Fibroblast of lung (primary cell): ENCODE measurements at places on chromosomes 6 and 20.
A peak's percentile ranks its signal among the peaks of the same experiment; 100 is the strongest.

GRCh38 chr6:52416629-52417151 is 3.5 kb upstream of the EFHC1 start:
- H3K27ac ChIP-seq: peak overlapping the region; percentile 44
- no peaks in the 10 kb centered on the region for H3K27me3 ChIP-seq
- H3K4me3 ChIP-seq: no peak overlapping the region
- DNase-seq: peak; percentile 78

DNA sequence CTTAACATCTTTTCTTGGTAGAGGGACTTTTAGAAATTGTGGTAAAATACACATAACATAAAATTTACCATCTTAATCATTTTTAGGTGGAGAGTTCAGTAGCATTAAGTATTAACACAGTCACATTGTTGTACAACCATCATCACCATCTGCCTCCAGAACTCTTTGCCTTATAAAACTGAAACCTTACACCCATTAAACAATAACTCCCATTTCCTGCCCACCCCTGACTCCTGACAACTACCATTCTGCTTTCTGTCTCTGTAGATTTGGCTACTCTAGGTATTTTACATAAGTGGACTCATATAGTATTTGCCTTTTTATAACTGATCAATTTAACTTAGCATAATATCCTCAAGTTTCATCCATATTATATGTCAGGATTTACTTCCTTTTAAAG is 88.7 kb downstream of the ZHX3 start:
- H3K27ac ChIP-seq: no peak overlapping the region
- no peak overlapping the region for H3K4me3 ChIP-seq
- no peaks in the 10 kb centered on the region for H3K27me3 ChIP-seq
- H3K4me1 ChIP-seq: peaks cover 13% of the 10 kb centered on the region

GRCh38 chr6:142088858-142089216 is 43.9 kb upstream of the GJE1 start:
- peak; percentile 48 for DNase-seq
- no peak overlapping the region for H3K4me3 ChIP-seq
- H3K36me3 ChIP-seq: no peaks in the 10 kb centered on the region

DNA sequence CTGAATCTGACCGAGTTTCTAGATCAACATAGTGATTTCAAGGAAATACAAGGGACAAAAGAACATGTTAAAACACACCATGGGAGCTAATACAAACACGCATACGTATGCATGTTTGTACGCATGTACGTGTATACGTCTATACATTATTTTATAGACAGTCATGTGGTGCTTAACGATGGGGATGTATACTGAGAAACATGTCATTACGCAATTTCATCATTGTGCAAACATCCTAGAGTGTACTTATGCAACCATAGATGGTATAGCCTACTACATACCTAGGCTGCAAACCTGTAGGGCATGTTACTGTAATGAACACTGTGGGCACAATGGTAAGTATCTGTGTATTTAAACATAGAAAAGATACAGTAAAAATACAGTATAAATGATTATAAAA is 25.0 kb upstream of the NELFCD start:
- no peak overlapping the region for H3K4me3 ChIP-seq
- no peak overlapping the region for H3K27ac ChIP-seq
- H3K4me1 ChIP-seq: no peaks in the 10 kb centered on the region

- no peak overlapping the region for H3K4me3 ChIP-seq
- no peak for DNase-seq
- H3K27me3 ChIP-seq: no peaks in the 10 kb centered on the region
- no peaks in the 10 kb centered on the region for H3K4me1 ChIP-seq
- no peak overlapping the region for H3K27ac ChIP-seq
These were observed 24.7 kb downstream of the GJA1 start for GRCh38 chr6:121460170-121460569.

DNA sequence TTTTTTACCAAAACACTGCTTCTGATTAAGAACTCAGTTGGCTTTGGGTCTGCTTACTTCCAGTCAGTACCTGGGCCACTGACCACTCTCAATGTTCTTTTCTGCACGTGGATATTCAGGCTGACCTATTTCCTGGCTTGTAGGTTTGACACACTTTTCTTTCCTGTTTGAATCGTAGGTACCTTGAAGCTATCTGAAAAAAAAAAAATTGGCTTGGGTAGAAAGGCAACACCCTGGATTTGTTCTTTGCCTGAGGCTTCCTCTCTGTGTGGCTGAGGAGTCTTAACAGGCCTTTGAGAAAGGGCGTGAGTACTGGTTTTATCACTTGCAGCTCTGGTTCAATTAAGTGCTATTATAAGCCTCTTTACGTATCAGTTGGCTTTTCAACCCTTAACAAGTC is 60.6 kb upstream of the IL20RA start:
- no peaks in the 10 kb centered on the region for H3K27me3 ChIP-seq
- H3K36me3 ChIP-seq: no peaks in the 10 kb centered on the region
- no peak overlapping the region for H3K27ac ChIP-seq
- DNase-seq: no peak
- no peak overlapping the region for H3K4me3 ChIP-seq

- no peak overlapping the region for H3K27ac ChIP-seq
- no peaks in the 10 kb centered on the region for H3K27me3 ChIP-seq
- no peaks in the 10 kb centered on the region for H3K4me1 ChIP-seq
These were observed 30.8 kb downstream of the ISM1 start for GRCh38 chr20:13251904-13252297.
